Stimulated activated CD8-positive, alpha-beta memory T cell treated with anti-CD3 and anti-CD28 coated beads, Interleukin-15, amount 100 ng/mL, for 4 hours (primary cell): ENCODE measurements at places on chromosomes 13 and 19.

DNA sequence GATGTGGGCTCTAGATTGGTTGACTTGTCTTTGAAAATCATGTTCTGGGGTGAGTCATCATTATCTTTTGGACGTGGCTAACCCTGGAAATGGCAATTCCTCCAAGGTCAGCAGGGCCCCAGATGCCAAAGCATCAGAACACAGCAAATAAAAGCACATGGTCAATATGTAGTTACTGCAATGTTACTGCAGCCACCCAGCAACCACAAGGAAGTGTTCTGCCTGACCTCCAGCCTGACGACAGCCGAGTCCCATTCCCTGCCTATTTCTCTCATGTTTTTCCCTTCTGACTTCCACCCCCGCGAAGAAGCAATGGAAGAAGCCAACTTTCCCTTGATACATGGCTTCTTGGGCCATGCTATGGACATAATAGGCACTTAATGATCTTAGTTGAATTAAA, 577.9 kb downstream of the IRS2 start:
- DNase-seq: no peak

- no peak for DNase-seq
These were observed 10.3 kb upstream of the FUT5 start for GRCh38 chr19:5880604-5881078.

DNA sequence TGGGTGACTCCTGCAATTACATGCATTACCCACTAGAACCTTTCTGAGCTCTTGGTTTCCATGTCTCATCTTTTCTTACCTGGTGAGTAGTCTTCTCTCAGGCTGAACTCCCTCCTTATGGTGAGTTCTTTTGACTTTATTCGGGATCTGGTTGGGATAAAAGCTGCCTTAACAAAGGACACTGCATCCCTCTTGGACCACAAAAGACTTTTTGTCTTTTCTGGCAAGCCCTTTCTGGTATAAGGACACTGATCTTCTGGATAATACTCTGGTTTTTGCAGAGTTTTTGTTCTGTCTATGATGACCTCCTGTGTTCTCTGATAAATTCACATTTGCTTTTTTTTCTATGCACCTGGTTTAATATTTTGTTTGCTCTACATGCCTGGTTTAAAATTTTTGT, 66.7 kb downstream of the SLITRK1 start:
- no peak for DNase-seq

DNA sequence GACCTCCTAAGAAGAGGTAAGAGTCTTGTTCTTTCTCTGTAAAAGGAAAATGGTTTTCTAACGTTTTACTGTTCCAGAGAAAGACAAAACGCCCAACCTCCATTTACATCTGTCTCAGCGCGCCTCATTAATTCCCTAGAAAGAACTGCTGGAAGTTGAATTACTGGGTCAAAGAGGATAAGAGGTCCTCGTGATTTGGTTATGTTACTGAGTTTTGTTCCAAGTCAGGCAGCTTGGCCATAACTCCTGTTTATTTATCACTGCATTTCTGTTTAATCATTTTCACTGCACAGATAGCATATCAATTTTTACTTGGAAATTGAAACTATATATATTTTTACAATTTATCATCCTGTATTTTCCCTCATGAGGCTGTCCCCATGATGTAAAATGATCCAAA, 112.9 kb upstream of the PEG3 start:
- no peak for DNase-seq

DNA sequence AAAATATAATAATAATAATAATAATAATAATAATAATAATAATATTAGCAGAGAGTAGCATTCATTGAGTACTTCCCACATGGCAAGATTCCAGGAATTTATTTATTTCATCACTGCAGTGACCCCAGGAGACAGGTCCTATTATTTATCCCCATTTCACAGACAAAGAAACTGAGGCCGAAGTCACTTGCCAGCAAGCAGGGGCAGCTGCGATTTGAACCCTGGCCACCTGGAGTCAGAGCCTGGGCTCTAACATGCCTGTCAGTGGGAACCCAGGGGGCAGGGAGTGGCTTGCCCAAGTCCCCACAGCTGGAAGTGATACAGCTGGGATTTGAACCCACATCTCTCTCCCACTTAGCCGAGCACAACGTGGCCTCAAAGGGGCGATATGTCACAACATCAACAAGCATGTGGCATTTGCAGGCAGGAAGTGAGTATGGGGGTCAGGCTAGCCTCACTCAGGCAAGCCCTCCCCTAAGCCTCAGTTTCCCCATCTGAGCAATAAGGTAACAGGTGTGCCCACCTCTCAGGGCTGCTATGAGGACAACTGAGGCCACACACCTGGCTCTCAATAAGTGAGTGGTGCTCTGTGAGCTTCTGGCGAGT, 2.9 kb downstream of the SHFL start:
- no peak for DNase-seq

DNA sequence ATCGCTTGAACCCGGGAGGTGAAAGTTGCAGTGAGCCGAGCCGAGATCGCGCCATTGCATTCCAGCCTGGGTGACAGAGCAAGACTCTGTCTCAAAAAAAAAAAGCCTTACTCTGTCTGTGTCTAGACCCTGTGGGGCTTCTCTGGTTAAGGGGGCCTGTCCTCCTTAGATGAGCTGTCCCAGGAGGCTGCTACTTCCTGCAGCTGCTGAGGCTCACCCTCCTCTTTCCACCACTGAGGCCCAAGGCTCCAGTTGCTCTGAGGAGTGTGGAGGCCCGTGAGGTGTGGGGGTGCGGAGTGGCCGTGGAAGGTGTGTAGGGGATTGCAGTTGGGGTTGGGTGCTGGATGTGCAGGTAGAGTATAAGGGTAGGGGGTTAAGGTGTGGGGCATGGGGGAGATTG, 22.1 kb upstream of the RASA3 start:
- DNase-seq: no peak

DNA sequence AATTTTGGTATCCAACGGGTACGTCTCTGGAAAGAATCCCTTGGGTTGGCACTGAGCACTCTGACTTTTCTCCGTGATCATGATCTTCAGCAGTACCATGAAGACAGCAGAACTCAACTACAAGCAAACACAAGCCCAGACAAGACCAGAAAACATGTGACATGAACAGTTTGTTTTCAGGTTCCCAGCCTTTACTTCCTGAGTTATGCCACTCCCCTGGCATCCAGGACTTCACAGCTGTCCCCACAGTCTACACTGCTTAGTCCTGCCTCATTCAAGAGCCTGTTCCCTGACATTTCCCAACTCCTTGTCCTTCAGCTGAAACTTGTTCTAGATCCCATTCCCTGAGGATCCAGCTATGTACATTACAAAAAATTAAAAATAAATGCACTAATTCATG, 4.9 kb upstream of the N4BP2L1 start:
- no peak for DNase-seq

DNA sequence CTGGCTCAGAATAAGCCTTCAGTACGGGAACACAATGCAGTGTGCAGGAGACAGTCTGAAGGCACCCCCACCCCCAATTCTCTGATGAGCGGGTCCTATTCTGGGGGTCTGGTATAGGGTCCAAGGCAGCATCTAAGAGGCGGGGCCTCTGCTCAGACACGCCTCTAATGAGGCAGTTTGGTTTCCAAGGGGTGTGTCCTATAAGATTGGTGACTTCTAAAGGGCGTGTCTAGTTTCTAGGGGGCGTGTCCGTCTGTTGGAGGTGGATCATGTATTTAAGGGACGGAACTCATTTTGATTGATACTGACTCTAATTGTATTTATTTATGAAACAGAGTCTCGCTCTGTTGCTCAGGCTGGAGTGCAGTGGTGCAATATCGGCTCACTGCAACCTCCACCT, 8.7 kb downstream of the FIZ1 start:
- DNase-seq: no peak

DNA sequence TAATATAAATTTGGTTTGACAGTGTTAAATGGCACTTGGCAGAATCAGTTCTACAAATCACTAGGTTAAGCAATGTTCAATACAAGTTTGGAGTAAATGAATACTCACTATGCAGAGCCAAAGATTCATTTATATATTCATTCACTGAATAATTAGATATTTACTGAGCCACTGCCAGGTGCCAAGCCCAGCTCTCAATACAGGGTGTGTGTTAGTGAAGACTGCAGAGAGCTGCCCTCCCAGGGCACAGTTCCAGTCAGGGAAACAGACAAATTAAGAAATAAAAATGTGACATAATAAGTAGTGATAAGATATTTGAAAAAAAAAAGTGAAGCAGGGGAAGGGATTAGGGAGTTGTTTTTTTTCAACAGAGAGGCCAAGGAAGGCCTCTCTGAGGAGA, 411.7 kb downstream of the KCNRG start:
- no peak for DNase-seq

DNA sequence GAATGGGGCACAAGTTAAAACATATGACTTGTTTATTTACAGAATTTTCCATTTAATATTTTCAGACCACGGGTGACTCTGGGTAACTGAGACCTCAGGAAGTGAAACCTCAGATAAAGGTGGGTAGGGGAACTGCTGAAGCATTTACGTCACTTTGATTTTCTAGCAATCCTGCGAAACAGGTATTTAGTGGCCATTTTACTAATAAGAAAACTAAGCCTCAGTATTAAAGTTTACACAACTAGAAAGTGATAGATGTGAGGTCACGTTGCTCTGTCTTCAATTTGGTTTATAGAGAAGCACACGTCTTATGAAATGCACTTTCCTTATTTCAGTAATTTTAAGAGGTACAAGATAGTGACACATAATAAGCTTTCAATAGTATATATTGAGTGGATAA, 402.8 kb downstream of the FGF9 start:
- no peak for DNase-seq

- DNase-seq: no peak
These were observed 40.8 kb upstream of the RFXAP start for GRCh38 chr13:36778083-36778671.

GRCh38 chr19:5125797-5126497, 157.0 kb downstream of the KDM4B start:
- no peak for DNase-seq

DNA sequence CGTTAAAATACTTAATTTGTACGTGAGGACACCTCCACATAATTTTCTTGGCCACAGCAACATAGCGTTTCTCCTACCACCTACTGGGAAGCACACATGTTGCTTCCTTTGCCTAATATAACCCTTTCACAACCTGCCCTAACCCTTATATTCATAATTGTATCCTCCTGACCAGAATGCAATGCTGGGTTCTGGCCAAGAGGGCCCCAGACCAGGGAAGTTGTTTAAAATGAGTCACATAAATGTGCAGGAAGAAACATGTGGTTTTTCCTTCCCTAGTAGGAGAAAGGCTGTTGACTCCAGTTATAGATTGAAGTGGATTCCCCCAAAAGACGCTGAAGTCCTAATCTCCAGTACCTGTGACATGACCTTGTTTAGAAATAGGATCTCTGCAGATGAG, 187.3 kb downstream of the NUFIP1 start:
- DNase-seq: no peak

- DNase-seq: no peak
These were observed 30.1 kb upstream of the FFAR2 start for GRCh38 chr19:35417713-35418534.

- no peak for DNase-seq
These were observed 21.2 kb downstream of the WTIP start for GRCh38 chr19:34502582-34503411.

DNA sequence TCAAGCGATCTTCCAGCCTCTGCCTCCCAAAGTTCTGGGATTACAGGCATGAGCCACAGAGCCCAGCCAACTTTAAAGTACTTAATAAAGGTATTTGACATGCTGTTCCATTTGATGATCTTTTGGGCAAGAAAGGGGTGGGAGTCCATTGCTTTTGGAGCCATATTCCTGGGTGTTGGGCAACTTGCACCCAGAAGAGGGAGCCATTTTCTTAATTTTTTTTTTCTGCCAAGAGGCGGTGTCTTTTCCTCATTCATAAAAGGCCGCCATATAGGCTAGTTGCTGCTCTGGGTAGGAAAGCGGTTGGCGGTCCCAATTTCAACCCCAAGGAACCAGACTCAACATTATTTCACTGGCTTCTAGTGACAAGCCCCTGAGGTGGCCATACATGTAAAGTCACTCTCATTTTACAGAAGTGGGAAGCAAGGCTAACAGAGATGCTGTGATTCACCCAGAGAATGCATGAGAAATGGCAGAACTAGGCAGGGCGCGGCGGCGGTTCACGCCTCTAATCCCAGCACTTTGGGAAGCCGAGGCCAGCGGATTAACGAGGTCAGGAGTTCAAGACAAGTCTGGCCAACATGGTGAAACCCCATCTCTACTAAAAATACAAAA, 139.6 kb downstream of the CACNA1A start:
- no peak for DNase-seq

DNA sequence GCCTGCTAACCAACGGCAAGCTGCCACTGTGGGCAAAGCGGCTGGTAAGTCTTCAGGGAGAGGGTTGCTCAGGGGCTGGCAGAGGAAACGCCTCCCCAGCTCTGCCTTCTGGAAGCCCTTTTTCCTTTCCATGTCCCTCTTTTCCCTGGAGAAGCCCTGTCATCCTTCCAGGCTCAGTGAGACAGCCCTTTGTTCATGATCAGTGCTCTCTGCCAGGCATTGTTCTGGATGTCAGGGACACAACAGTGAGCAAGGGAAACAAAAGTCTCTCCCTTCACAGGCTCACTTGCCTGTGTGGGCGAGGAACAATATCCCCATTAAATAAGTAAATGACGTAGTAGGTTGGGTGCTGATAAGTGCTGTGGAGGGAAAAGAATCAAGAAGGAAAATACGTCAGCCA, 13.9 kb upstream of the OVOL3 start:
- no peak for DNase-seq

DNA sequence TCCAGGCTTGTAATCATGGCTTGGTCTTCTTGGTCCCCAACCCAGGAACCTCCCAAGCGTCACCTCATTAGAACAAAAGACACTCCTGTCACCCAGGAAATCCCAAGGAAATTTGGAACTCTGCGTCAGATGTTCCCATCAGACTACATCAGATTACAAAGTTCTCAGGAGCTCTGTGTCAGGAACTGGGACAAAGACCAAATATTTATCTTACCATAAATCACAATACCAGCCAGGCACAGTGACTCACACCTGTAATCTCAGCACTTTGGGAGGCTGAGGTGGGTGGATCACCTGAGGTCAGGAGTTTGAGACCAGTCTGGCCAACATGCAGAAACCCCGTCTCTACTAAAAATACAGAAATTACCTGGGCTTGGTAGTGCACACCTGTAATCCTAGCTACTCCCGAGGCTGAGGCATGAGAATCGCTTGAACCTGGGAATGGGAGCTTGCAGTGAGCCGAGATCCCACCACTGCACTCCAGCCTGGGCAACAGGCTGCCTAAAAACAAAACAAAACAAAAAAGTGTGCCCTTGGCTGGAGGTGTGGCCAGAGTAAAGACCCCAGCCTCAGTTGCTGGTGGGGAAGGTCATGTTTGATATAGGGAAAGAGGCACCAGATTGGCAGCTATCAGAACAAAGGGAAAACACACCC, 16.7 kb upstream of the CCDC124 start:
- no peak for DNase-seq

- no peak for DNase-seq
These were observed 6.1 kb downstream of the RANBP3 start for GRCh38 chr19:5971714-5972354.
